Astrocyte (in vitro differentiated cells and primary cell): ENCODE measurements at places on chromosomes 7 and 10. TPM values are rescaled to one million over a fixed set of nuclear protein-coding genes. Genes with fewer than 3 reads are reported as not detected.

DNA sequence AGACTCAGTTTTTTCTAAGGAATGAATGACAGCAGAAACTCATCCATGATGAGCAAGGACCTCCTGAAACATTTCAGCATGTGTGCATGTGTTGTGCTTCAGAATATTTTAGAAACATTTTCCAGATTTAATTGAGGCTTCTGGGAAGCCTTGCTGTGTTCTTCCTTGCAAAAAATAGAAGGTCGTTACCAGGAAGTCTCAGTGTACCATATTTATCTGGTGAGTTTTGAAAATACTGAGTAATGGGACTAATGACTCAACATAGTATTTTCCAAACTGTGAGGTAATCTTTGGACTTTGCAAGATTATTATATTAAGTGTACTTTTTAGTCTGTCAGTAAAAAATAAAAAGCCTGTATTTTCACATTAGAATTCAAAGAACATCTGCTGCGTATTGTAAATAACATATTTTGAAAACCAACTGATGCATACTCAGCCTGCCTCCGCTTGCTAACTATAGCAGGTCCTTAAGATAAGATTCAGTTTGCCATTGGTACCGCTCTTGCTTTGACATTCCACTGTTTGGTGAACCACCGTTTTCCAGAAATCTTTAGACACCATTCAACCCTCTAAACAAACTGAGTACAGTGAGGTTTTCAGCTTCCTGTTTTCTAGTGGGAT lies 739.6 kb upstream of the GALNT17 start:
- peak; percentile 59 for DNase-seq
- no peaks in the 10 kb centered on the region for H3K36me3 ChIP-seq
- H3K27ac ChIP-seq: peak overlapping the region; percentile 49
- H3K4me3 ChIP-seq: no peak overlapping the region
- H3K27me3 ChIP-seq: no peaks in the 10 kb centered on the region

- no peaks in the 10 kb centered on the region for H3K27me3 ChIP-seq
- H3K4me3 ChIP-seq: no peak overlapping the region
- no peaks in the 10 kb centered on the region for H3K4me1 ChIP-seq
- H3K27ac ChIP-seq: no peak overlapping the region
Observed at GRCh38 chr7:14125998-14126397, 136.5 kb upstream of the ETV1 start.

LIPJ gene
- not detected in 2 replicates for total RNA-seq

PPP1R17 gene
- not detected in 2 replicates for total RNA-seq

DNA sequence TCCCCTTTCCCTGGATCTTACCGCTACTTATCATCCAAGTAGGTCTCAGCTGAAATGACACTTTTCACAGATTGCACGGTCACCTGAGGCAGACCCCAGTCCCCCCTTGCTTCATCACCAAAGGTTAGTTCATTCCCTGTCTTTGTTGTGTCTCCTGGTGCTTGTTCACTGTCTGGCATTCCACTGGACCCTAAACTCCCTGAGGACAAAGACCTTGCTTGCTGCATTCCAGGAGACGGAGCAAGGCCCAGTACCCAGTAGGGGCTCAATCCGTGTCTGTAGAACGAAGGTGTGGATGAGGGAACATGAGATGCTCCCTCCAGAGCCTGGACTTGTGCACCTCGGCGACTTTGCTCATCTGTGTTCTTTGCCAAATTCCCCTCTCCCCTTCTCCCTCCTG lies 160.0 kb downstream of the RAB11FIP2 start:
- H3K27me3 ChIP-seq: no peaks in the 10 kb centered on the region
- H3K27ac ChIP-seq: no peak overlapping the region
- no peaks in the 10 kb centered on the region for H3K4me1 ChIP-seq
- H3K36me3 ChIP-seq: no peaks in the 10 kb centered on the region
- no peak overlapping the region for H3K4me3 ChIP-seq

- H3K4me1 ChIP-seq: peaks cover 42% of the 10 kb centered on the region
- H3K36me3 ChIP-seq: no peaks in the 10 kb centered on the region
- no peak for DNase-seq
- no peak overlapping the region for H3K27ac ChIP-seq
Observed at GRCh38 chr7:129827467-129827990, 125.2 kb downstream of the UBE2H start.

GRCh38 chr7:43096875-43097274 lies 15.6 kb upstream of the HECW1 start:
- DNase-seq: no peak
- no peaks in the 10 kb centered on the region for H3K4me1 ChIP-seq
- no peak overlapping the region for H3K4me3 ChIP-seq
- no peaks in the 10 kb centered on the region for H3K36me3 ChIP-seq

DNA sequence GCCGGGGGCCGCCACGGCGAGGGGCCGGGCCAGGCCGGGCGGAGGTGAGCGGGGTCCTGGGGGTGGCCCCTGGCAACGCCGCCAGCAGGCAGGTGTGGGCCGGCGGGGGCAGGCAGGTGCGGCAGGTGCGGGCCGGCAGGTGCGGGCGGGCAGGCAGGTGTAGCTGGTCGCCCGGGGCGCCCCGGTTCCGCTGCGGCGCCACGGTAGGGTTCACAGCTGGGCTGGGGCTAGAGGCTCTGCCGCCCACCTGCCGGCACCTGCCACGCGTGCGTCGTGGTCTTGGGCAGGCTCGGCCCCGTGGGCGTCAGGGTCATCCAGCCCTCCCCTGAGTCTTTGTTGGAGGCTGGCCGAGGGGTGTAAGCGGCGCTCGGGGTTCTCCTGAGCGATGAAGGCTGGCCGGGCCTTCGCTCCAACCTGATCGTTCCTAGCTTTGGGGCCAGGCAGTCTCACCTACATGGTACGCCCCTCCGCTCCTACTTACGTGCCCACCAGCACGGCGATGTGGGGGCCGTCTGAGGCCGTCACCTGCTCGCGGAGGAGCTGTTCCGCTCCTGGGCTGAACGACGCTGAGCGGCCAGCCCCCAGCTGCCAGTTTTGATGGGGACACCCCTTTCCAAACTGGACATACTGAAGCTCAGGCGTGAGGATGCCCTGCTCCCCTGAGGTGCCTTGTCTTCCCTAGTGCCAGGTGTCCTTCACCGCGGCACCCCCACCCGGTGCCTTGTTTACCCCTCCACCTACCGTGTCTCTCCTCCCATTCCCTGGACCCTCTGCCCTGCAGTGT lies 493 bp downstream of the ZMIZ2 start:
- no peaks in the 10 kb centered on the region for H3K36me3 ChIP-seq
- H3K4me1 ChIP-seq: peaks cover 17% of the 10 kb centered on the region
- peak overlapping the region; percentile 79 for H3K4me3 ChIP-seq
- H3K27me3 ChIP-seq: no peaks in the 10 kb centered on the region

NEBL gene
- total RNA-seq: 3.7 and 6.0 TPM in 2 replicates

DNA sequence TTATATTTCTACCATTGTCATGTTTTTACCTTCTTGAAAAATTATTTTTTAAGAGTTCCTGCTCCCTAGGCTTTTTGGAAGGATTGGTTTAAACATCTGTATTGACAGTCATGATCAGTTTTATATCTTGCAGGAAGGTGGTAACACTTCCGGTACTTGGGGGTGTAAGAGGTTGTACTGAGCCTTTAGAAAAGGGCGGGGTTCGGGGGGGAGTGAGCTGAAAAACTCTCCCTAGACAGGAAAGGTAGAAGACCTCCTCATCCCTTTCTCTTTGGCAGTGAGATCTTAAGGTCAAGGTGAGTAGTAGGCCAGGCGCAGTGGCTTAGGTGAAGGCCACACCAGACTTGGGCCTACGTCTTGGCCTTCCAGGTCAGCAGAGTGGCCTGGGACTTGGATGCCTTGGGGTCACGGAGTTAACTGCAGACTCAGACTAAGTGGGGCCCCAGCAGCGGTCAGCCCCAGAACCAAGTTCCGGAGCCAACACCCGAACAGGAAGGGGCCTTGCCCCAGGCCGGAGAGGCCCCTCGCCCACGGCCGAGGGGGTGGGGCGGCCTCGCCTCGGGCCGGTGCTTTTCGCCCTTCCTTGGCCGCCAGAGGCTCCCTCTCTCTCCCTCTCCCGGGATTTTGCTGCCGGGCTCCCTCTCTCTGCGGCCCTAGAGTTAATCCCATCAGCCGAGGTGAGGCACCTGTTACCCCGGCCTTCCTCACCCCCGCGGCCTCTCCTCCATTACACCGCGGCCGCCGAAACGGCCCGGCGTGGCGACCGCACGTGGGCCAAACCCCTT lies at the start of gene PPP1R9A:
PPP1R9A (plus strand) TSS at position 569 of the 785 bp plus-strand sequence. CDS start 2,520 bp downstream, outside the sequence.
- peak; percentile 20 for DNase-seq
- H3K27me3 ChIP-seq: no peaks in the 10 kb centered on the region

GRCh38 chr10:102007796-102008195 lies 48.2 kb downstream of the ARMH3 start:
- no peak overlapping the region for H3K4me3 ChIP-seq
- H3K36me3 ChIP-seq: peaks cover 9% of the 10 kb centered on the region
- DNase-seq: no peak
- H3K27me3 ChIP-seq: no peaks in the 10 kb centered on the region

SMO gene
- total RNA-seq: 20.0 and 22.6 TPM in 2 replicates

GRCh38 chr7:99121496-99122021 lies 22.3 kb downstream of the SMURF1 start:
- H3K27ac ChIP-seq: peak overlapping the region; percentile 23
- DNase-seq: no peak
- no peaks in the 10 kb centered on the region for H3K27me3 ChIP-seq
- no peak overlapping the region for H3K4me3 ChIP-seq
- H3K4me1 ChIP-seq: peaks cover 10% of the 10 kb centered on the region
- H3K36me3 ChIP-seq: no peaks in the 10 kb centered on the region

CYP3A7 gene
- not detected in 2 replicates for total RNA-seq

DNA sequence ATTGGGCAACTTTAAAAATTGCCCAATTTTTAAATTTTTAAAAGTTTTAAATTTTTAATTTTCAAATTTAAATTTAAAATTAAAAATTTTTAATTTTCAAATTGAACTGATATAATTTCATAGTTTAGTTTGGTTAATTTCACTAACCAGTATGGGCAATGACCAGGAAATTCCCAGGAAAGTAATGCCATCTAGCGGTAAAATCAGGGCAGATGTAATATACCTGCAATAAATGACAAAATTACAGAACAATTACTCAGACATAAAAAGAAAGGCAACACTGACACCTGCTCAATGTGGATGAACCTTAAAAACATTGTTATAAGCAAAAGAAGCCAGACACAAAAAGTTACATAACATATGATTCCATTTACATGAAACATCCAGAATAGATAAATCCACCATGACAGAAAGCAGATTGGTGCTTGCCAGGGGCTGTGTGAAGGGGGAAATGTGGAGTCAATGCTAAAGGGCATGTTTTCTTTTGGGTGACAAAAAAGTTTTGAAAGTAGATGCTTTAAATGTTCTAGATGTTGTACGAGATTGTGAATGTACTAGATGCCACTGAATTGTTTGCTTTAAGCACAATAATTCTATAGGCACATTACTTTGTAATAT lies 28.6 kb upstream of the SLC16A12 start:
- DNase-seq: peak; percentile 18
- no peaks in the 10 kb centered on the region for H3K36me3 ChIP-seq
- H3K4me3 ChIP-seq: no peak overlapping the region
